Neural crest cell (in vitro differentiated cells): ENCODE measurements at places on chromosomes 4 and X. TPM values are rescaled to one million over a fixed set of nuclear protein-coding genes. Genes with fewer than 3 reads are reported as not detected.

The LRRC66 gene
- total RNA-seq = 0.33 and 0.34 TPM in 2 replicates

DNA sequence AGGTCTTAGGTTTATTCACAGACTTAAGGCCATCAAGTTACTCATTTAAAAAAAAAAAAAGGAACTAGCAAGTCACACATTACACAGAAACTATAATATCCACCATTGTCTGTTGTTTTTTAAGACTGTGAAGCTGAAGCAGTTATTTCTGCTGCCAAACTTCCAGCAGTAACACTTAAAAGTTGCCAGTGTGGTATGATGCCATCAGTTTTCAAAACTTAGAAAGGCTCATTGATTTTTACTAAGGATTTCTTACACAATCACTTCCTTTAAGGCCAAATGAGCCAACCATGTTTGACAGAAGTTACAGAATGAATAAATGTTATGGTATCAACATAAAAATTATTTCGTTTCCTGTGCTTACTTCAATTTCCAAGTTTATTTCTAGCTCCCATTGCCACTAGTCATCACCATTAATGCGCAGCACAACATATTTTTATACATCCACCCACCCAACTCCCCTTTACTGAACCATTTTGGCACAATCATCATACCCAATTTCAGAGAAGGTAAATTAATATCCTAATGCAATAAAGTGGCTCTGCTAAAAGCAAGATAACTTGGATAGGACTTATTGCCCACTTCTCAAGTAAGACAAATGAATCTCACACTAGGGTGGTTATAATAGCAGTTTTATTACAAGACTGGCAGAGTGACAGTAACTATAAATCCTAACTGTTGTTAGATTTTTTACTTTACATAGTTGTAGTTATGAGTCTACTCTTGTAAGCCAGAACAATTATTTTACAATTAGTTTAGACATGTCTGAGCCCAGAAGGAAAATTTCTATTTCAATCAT lies 13.1 kb downstream of the PDGFC start:
- DNase-seq = no peak

- no peak for DNase-seq
Observed at GRCh38 chrX:11864171-11864570, 106.1 kb downstream of the MSL3 start.

GRCh38 chr4:134337574-134337973 lies 136.0 kb upstream of the PABPC4L start:
- DNase-seq = no peak

DNA sequence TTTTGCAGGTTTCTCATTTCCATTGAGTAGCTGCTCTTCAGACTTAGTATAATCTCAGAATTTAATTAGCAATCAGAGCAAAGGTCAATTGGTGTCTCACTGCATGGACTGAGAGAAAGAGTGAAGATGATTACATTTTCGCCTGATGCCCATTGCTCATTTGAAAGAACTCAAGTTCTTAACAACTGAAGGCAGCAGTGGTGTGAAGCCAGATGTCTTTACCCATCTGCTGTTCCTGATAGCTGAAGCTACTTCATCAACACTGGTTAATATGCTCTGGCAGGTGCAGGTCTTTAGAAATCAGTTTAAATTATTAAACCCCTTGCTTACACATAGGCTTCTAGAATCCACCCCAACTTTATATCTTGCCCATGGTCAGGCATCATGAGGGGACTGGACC lies 64.5 kb upstream of the FRAS1 start:
- no peak for DNase-seq

DNA sequence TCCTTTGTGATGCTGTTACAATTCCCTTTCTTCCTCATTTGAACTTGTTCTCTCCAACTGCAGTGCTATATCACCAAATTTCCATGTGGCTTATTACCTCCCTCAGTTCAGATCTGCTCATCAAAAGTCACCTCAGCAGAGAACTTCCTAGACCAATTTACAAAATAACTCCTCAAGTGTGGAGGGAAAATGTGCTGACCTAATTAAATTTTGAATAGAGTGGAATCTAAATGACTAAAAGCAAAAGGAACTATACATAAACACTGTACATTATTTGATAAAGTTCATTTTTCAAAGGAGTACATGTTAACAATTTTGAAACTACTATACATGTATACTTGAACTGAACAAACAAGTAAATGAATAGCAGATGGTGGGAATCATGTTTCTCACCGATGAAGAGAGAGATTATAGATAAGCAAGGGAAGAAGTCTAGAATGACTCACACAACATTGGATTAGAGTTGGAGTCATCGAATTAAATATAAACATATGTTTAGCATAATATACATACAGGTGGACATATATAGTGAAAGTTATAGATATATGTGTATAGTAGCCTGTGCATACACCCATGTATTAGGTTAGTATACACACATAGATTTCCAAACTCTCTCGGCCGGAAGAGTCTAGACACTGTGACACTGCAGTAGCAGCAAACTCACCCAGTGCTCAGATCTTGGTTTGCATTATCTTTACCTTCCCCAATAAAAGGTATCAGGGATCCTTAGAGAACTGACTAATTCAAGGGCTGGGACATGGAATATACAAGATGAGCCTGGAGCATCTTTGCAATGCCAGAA lies 318.7 kb downstream of the PCDH18 start:
- no peak for DNase-seq

- DNase-seq = peak; percentile 46
Observed at GRCh38 chr4:4574792-4575191, 32.9 kb upstream of the STX18 start.
